ENCODE measurements at places on chromosomes 3 and 15. TPM values are rescaled to one million over a fixed set of nuclear protein-coding genes. Genes with fewer than 3 reads are reported as not detected.

GRCh38 chr15:63605816-63606215 lies 8.6 kb downstream of the FBXL22 start:
- no peak for DNase-seq
- no peak overlapping the region for H3K4me3 ChIP-seq
- H3K27ac ChIP-seq: peak overlapping the region; percentile 5
- no peaks in the 10 kb centered on the region for H3K27me3 ChIP-seq
- H3K4me1 ChIP-seq: peaks cover 3% of the 10 kb centered on the region
- no peaks in the 10 kb centered on the region for H3K36me3 ChIP-seq

DNA sequence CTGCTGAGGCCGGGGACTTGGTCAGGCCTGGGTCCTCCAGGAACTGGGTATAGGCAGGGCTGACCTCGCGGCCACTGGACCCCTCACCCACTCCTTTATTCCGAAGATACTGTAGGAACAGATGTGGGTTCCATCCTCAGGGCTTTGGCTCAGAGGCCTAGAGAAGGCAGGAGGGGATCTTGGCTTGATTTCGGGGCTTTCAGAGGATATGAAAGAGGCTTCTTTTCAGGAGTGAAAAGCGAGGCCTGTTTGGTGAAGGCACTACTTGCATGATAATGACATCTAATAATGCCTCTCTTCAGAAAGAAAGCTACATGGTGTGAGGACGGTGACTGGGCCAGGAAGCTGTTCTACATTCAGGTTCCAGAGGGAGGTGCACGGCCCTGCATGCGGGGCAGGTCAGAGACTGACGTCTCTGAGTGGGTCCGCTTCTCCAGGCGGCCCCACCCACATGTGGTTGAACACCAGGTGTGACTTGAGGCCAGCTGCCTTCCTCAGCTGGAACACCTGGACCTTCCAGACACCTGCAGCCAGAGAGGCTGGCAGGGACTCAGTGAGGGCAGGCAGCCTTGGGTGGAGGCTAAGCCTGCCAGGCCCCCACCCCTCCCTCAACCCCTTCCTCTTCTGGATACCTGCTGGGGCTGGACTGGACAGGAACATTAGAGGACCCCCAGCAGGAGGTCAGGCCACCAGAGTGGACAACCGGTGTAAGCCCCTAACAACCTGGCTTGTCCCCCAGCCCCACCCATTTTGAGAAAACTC lies 31.1 kb upstream of the HHATL start:
- no peak overlapping the region for H3K4me3 ChIP-seq
- H3K27ac ChIP-seq: no peak overlapping the region
- no peaks in the 10 kb centered on the region for H3K4me1 ChIP-seq
- DNase-seq: no peak

Gene SLCO2A1
- 3.0 TPM for total RNA-seq

GRCh38 chr15:38672814-38673670 lies 108.4 kb upstream of the RASGRP1 start:
- H3K4me3 ChIP-seq: no peak overlapping the region
- H3K27ac ChIP-seq: no peak overlapping the region
- no peaks in the 10 kb centered on the region for H3K27me3 ChIP-seq
- H3K4me1 ChIP-seq: no peaks in the 10 kb centered on the region
- H3K36me3 ChIP-seq: no peaks in the 10 kb centered on the region

GRCh38 chr3:161372321-161373260 lies 1.3 kb upstream of the SPTSSB start:
- no peaks in the 10 kb centered on the region for H3K27me3 ChIP-seq
- H3K27ac ChIP-seq: no peak overlapping the region
- H3K4me1 ChIP-seq: peaks cover 5% of the 10 kb centered on the region
- no peaks in the 10 kb centered on the region for H3K36me3 ChIP-seq
- DNase-seq: no peak
- peak overlapping the region; percentile 51 for H3K4me3 ChIP-seq

- no peak for DNase-seq
- H3K27me3 ChIP-seq: no peaks in the 10 kb centered on the region
- H3K4me1 ChIP-seq: no peaks in the 10 kb centered on the region
- H3K36me3 ChIP-seq: no peaks in the 10 kb centered on the region
- H3K4me3 ChIP-seq: no peak overlapping the region
- no peak overlapping the region for H3K27ac ChIP-seq
These were observed 9.7 kb downstream of the ATP8B4 start for GRCh38 chr15:50109076-50109987.

DNA sequence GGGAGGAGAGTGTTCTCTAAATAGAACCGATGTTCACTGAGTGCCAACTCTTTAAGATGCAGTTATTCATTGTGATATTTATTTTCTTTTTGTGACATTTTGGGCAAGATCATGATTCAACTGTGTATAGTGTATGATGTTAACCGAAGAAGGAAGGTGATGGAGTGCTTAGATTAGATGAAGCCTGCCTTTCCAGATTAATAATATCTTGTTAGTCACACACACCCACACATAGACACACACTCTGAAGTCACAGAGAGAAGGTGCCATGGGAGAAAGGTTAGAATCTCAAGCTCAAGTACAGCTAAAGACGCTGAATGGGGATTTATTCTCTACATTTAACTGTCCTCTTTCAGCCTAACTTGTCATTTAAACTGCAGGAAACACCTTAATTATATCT lies 77.0 kb downstream of the SLC9A9 start:
- no peak overlapping the region for H3K27ac ChIP-seq
- H3K4me3 ChIP-seq: no peak overlapping the region
- no peaks in the 10 kb centered on the region for H3K36me3 ChIP-seq
- no peaks in the 10 kb centered on the region for H3K27me3 ChIP-seq
- no peak for DNase-seq

- peak; percentile 52 for DNase-seq
- H3K4me3 ChIP-seq: no peak overlapping the region
- no peaks in the 10 kb centered on the region for H3K36me3 ChIP-seq
These were observed 223.7 kb downstream of the ITPR1 start for GRCh38 chr3:4716706-4717362.

GRCh38 chr15:65957451-65957850 lies 88.2 kb downstream of the RAB11A start:
- no peak overlapping the region for H3K27ac ChIP-seq
- H3K27me3 ChIP-seq: no peaks in the 10 kb centered on the region
- no peaks in the 10 kb centered on the region for H3K36me3 ChIP-seq
- DNase-seq: no peak
- H3K4me3 ChIP-seq: no peak overlapping the region

DNA sequence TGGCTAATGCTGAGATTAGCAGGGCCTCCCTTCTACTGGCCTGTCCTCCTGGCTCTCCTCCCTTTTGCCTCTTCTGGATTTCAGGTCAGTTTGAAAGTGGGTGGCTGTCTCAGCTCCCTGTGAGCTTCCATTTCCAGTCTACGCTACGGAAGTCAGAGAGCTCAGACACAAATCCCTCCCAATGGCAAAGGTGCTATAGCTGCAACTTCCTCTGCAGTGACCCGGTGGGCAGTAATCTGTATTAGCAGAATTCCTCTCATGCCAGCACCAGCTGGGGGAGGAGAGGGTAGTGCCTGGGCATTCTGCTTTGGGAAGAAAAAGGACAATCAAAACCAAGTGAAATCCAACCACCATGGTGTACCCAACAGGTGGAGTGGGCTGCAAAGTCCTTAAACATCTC lies 171.4 kb downstream of the STT3B start:
- H3K27me3 ChIP-seq: no peaks in the 10 kb centered on the region
- no peaks in the 10 kb centered on the region for H3K4me1 ChIP-seq
- no peak overlapping the region for H3K4me3 ChIP-seq
- no peak overlapping the region for H3K27ac ChIP-seq
- no peaks in the 10 kb centered on the region for H3K36me3 ChIP-seq

Gene P3H2
- total RNA-seq: 12.6 TPM

DNA sequence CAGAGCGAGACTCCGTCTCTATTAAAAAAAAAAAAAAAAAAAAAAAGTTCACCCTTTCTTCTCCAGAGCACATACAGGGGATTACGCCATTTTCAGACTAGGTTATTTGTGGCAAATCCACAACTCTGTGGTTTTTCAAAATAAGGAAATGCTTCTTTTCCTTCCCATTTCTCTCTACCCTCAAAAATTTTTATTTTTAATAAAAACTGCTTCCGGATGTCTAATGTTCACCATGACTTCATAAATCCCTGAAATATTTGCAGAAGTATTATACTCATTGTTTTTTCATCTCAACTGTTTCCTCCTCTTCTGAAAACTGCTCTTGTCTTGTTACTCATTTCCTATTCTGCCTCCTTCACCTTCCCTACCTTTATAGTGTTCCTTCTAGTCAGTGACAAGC lies 45.0 kb upstream of the SLC12A8 start:
- DNase-seq: no peak
- no peaks in the 10 kb centered on the region for H3K27me3 ChIP-seq
- no peak overlapping the region for H3K27ac ChIP-seq
- H3K36me3 ChIP-seq: no peaks in the 10 kb centered on the region

Gene PARP16
- 14.7 TPM for total RNA-seq

DNA sequence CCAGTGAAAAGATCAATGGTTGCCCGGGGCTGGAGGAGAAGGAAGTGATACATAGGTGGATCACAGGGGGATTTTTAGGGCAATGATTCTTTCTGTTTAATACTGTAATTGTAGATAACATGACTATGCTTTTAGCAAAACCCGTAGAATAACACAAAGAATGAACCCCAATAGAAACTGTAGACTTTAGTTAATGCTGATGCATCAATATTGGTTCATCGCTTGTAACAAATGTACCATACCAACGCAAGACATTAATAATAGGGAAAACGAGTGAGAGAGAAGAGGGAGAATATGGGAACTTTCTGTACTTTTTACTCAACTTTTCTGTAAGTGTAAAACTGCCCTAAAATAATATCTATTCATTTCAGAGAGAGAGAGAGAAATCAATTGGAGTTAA lies 383.3 kb upstream of the ATP11B start:
- no peaks in the 10 kb centered on the region for H3K27me3 ChIP-seq
- H3K4me1 ChIP-seq: no peaks in the 10 kb centered on the region
- no peak overlapping the region for H3K4me3 ChIP-seq
- H3K36me3 ChIP-seq: no peaks in the 10 kb centered on the region
- H3K27ac ChIP-seq: no peak overlapping the region
- no peak for DNase-seq

Gene EOGT
- 52.3 TPM for total RNA-seq

Gene ZNF770
- 43.3 TPM for total RNA-seq

Gene NR2F2
- 65.9 TPM for total RNA-seq

Gene FMN1
- total RNA-seq: 6.2 TPM

DNA sequence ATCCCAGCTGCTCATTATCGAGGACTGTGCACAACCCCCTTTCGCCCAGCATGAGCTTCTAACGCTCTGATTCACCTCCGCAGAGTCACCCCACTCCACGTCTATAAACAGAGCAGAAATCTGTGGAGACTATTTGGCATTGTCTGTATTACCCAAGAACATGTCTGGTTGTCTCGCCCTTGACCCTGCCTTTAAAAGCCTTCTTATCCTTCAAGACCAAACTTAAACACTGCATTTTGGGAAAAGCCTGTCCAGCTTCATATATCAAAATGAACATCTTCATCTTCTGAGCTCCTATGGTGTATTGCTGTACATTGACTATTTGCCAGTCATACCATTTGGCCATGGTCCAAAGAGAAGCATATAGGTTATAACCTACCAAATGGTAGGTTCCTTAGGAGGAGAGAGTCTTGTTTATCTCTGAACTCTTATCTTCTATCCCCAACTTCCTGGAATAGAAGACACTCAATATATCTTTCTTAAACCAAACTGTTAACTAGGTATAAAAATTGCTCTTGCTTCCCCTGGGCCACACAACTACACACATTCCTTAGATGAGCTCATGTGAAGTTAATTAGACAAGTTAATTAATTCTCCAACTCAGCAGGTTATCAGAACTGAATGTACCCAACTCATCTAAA lies 90.1 kb downstream of the FBN1 start:
- H3K27ac ChIP-seq: no peak overlapping the region
- no peak for DNase-seq
- H3K4me1 ChIP-seq: peaks cover 3% of the 10 kb centered on the region
- no peaks in the 10 kb centered on the region for H3K36me3 ChIP-seq
- no peaks in the 10 kb centered on the region for H3K27me3 ChIP-seq

Gene CLSTN2
- 14.4 TPM for total RNA-seq

Gene HTR3E
- not detected for total RNA-seq

DNA sequence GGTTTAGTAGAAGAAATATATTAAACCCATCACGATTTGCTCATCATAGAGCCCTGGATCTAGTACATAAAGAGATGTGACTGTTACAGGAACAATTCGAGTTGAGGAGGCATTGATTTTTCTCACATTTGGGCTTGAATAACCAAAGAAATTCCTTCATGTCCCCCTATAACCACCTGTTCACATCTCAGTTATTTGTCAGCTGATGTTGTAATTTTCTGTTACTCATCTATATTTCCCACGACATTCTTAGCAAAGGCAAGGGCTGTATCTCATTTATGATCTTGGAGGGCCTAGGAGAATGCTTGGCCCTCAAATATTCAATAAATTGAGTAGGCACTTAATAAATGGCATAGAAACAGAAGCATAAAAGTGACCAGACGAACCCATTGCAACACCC lies 36.4 kb upstream of the GYG1 start:
- no peaks in the 10 kb centered on the region for H3K36me3 ChIP-seq
- no peaks in the 10 kb centered on the region for H3K4me1 ChIP-seq
- DNase-seq: no peak

GRCh38 chr15:32657198-32657883 lies 15.8 kb downstream of the SCG5 start:
- no peak for DNase-seq
- H3K4me1 ChIP-seq: no peaks in the 10 kb centered on the region
- no peak overlapping the region for H3K4me3 ChIP-seq
- H3K27me3 ChIP-seq: no peaks in the 10 kb centered on the region
- no peak overlapping the region for H3K27ac ChIP-seq

Gene ALDH1A3
- 15.6 TPM for total RNA-seq

All from uterus (tissue), 4 donors.